ENCODE measurements at places on chromosomes 1 and 21.
A peak's percentile ranks its signal among the peaks of the same experiment; 100 is the strongest.

GRCh38 chr1:76868916-76869315 is 1.6 kb downstream of the ST6GALNAC5 start:
- no peak for DNase-seq

- no peak for DNase-seq
Observed at GRCh38 chr1:230371923-230372703, 54.0 kb downstream of the PGBD5 start.

DNA sequence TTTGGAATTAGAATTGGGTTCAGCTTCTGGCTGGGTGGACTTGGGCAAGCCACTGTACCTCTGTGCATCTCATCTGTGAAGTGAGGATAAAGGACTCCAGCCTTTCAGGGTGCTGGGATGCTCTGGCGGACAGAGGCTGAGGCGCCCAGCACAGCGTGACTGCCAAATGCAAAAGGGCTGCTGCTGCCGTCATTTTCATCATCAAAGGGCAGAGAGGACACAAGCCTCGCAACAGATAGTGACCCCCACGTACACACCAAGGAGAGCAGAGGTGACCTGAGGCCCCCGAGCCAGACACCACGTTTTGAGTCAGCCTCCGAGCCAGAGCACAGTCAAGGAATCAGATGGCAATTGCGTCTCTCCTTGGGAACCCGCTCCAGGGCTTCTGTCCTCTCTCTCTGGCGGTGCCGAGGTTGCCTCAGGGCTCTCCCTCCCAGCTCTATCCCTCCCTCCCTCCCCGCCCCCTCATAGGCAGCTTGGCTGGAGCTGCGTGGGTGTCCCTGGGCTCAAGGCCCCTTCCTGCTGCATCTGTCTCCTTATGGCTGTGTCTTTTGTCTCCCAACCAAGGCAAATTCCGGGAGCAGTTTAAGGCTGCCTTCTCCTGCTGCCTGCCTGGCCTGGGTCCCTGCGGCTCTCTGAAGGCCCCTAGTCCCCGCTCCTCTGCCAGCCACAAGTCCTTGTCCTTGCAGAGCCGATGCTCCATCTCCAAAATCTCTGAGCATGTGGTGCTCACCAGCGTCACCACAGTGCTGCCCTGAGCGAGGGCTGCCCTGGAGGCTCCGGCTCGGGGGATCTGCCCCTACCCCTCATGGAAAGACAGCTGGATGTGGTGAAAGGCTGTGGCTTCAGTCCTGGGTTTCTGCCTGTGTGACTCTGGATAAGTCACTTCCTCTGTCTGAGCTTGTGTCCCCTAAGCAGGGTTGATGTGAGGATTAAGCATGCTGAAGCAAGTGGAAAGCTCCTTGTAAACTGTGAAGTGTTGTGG is 9.0 kb downstream of the HCRTR1 start:
- DNase-seq, result peak; percentile 49

GRCh38 chr1:25543425-25544242 is at the start of gene LDLRAP1:
TSS of gene LDLRAP1 (plus strand) at chr1:25543606. CDS start at chr1:25543699, 93 bp downstream.
- peak; percentile 68 for DNase-seq

DNA sequence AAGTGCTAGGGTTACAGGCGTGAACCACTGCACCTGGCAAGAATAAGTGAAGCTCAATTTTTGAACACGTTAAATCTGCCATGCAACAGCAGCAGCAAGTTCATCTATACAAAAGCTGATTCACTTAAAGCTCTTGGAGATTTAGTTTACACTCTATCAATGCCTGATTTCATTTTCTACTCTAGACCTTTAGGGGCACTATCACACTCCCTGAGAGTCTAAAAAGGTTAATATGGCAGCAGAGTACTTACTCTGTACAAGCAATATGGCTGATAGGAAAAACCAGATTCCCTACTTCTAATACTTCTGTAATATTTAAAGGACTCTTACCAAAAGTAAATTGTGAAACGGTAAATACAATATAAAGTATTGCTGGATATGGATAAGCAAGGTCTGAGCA is 4.8 kb downstream of the RBM34 start:
- no peak for DNase-seq

DNA sequence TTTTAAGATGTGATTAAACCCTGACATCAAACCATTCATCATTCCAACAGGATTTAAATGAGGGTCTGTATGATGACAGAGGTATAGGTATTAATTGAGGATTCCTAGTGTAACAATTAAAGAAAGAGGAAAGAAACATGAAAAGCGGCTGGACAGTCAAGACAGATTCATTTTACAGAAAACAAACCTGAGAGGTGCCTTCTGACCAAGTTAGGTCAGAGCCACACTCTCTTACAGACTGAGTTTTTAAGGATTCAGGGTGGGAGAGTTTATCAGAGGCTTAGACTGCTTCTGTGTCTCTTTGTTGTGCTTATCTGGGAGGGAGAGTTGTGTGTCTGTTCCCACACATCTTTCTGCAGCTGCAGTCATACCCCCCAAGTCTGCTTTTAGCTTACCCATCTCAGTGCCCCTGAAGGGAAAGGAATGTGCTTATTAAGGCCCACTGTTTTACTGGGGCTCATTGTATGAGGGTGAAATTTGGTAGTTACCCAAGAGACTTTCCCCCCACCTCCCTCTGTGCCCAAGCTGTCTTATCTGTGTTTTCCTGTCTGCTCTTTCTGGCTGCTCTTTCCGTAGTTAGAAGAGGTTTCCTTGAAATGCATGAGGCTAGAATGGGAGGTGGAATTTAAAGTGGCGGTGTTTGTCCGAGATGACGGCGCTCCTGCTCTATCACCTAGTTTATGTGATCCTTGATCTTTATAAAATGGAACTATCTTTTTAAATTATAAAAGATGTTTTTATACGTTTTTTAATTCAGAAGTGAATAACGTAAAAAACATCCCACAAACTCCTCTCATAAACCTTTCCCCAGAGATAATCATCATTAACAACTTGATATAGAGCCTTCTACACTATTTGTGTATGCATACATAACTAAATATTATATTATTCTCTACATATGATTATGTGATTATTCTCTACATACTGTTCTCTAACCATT is 96.0 kb upstream of the TNFSF4 start:
- DNase-seq, result no peak

DNA sequence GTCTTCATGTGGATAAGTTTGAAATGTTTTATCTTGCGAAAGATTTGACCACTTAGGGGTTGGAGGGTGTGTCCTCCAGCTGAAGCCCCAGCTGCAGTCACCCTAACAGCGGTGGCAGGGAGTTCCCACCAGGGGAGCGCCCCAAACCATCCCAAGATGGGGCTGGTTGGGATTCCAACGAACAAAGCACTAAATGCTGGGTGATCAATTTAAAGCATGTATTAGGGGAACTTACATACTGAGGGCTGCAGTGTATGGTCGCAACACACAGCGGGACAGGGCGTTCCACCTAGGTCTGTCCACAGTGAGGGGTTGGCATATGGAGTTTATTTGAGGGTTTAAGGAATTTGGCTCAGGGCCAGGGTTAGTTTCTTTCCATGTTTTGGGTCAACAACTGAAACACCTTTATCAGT is 26.3 kb downstream of the SLC37A1 start:
- DNase-seq, result no peak

DNA sequence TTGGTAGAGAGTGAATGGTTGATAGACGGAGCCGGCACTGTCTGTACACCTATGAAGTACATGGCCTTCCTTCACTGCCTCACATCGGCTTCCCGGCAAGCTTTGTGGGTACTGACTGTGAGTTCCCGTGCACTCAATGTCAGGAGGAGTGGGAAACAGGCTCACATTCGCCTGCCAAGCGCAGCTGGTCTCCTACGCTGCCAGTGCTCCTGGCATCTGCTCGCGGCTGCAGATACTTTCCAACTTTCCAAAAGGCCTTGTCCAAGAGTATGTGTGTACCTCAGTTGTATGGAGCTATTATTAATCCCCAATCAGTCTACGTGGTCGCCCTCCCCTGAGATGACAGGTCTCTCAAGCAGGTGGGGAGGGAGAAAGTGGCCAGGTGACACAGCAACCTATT is 180.8 kb downstream of the ZSCAN20 start:
- no peak for DNase-seq

- peak; percentile 33 for DNase-seq
Observed at GRCh38 chr1:26408604-26409003, 2.0 kb upstream of the LIN28A start.

GRCh38 chr1:70210820-70211219 is 5.4 kb upstream of the LRRC40 start:
- DNase-seq, result no peak

- DNase-seq, result no peak
Observed at GRCh38 chr1:152997901-152998300, 3.6 kb upstream of the SPRR3 start.

DNA sequence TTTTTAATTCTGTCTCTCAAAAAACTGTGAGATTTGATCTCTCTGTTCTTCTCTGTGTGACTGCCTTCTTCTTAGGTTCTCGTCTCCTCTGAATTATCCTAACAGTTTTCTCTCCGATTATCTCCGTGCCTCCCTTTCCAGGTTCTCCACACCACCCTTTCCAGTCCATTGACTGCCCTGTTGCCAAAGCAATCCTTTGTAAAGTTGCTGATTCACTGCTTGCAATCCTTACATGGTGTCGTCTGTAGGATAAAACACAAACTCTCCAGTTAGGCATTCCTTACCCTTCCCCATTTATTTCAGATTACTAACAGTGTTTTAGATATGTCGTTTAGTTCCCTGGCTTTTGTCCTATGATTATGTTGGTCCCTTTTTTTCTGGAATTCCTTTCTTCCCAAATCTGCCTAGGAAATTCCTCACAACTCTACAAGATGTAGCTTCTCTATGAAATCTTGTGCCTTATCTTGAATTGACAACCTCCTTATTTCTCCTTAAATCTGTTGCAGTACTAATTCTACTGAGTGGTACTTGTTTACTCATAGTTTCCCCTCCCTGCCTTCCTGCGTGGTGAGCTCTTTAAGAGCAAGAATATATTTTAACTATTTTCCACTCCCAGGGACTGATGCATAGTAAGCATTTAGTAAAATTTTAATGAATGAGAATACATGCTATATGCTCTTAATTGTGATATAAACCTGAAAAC is 22.3 kb downstream of the RCOR3 start:
- DNase-seq, result no peak

- no peak for DNase-seq
Observed at GRCh38 chr1:108671143-108671542, 10.2 kb upstream of the HENMT1 start.

- no peak for DNase-seq
Observed at GRCh38 chr1:231116738-231117137, 45.1 kb upstream of the TRIM67 start.

DNA sequence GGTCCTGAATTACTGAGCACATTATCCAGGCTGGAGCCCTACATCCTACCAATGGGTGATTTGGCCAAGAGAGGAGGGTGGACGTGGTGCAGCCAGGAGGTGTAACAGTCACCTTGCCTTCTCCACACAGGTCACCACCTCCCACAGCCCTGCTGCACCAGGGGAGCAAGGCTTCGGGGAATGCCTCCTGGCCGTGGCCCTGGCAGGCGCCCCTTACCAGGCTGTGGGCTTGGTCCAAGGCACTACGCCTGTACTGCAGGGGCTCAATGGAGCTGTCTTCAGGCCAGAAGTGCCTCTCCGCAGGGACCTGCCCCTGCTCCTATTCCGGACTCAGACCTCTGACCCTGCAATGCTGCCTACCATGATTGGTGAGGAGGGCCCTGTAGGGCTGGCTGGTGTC is 26.0 kb downstream of the HMGCS2 start:
- DNase-seq, result no peak

GRCh38 chr1:152003846-152004442 is 10.3 kb upstream of the S100A10 start:
- DNase-seq, result no peak

DNA sequence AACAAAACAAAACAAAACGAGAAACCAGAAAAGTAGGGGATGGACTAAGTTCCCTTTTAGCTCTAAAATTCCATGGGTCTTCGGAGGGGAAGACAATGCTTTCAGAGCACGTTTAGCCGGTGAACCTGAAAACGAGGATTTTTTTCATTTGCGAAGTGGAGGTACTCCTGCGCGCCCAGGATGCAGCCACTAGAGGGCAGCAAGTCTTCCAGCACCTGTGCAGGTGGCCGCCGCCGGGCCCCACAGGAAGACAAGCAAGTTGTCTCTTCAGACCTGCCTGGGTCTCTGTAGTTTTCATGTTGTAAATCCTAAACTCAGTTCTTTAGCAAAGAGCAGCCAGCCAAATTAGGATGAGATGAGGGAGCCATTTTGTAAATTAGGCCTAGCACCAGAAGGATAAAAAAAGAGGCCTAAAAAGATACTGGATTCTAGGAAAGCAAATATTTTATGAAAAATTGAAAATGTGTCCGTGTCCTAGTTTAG is 17.7 kb upstream of the SNX27 start:
- peak; percentile 70 for DNase-seq

GRCh38 chr1:189356206-189356605 is 1121.5 kb downstream of the BRINP3 start:
- no peak for DNase-seq

GRCh38 chr1:160219062-160219929 is 14.1 kb downstream of the PEA15 start:
- peak; percentile 46 for DNase-seq

DNA sequence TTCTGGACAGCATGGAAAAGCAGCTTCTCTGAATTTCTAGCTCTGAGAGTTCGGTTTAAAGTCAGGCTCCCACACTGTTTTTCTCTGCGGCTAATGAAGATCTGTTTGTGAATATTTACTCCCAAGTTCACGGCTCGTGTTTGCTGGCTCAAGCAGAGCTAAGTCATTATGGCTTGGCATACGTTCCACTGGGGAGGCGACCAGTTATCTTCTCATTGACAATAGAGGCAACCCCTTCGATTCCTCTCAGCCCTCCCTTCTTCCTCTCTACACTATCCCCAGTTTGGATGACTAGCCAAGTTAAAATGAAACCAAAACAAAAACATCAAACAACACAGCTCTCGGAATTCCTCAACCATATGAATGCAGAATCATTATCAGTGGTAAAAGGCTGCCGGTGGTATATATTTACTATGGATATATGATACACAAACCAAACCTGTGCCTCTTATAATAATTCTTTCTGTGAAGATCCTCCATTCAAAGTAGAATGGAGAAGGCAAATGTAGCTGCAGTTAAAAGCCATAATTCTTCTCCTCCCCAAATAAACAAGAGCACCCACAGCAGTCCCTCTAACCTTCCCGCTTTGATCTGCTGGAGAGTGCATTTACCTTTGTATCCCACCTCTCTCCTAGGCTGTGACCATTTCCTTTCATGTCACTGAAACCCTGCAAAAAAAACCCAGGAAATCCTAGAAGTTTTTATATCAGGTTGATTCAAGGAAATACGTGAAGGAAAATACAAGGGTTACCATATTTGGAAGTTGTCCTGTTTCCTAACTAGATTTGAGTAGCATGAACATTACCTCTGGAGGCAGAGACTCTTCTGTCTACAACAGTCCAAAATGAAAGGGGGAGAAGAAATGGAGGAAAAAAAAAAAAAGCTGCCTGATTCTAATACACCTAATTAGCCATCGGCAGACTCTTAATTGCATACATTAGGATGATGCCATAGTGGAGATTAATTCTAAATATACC is 108.3 kb upstream of the USH2A start:
- no peak for DNase-seq

GRCh38 chr1:33429856-33430691 is 821 bp downstream of the PHC2 start:
- no peak for DNase-seq
